ENCODE measurements at places on chromosomes 5 and 9. TPM values are rescaled to one million over a fixed set of nuclear protein-coding genes. Genes with fewer than 3 reads are reported as not detected.

Gene TCOF1
- 15.5 TPM for total RNA-seq

Gene SOHLH1
- total RNA-seq = not detected

Gene C9orf50
- 0.22 TPM for total RNA-seq

Gene PCDHGA7
- 11.8 TPM for total RNA-seq

Gene IL13
- total RNA-seq = not detected

Gene NACC2
- 57.8 TPM for total RNA-seq

Gene KCNV2
- not detected for total RNA-seq

Gene PCDHGB2
- total RNA-seq = 16.2 TPM

Measured in cardiac septum (tissue), 1 donor.